ENCODE measurements at places on chromosomes 5 and 9.

GRCh38 chr5:116495786-116496357 is 78.8 kb downstream of the SEMA6A start:
- no peak for DNase-seq

DNA sequence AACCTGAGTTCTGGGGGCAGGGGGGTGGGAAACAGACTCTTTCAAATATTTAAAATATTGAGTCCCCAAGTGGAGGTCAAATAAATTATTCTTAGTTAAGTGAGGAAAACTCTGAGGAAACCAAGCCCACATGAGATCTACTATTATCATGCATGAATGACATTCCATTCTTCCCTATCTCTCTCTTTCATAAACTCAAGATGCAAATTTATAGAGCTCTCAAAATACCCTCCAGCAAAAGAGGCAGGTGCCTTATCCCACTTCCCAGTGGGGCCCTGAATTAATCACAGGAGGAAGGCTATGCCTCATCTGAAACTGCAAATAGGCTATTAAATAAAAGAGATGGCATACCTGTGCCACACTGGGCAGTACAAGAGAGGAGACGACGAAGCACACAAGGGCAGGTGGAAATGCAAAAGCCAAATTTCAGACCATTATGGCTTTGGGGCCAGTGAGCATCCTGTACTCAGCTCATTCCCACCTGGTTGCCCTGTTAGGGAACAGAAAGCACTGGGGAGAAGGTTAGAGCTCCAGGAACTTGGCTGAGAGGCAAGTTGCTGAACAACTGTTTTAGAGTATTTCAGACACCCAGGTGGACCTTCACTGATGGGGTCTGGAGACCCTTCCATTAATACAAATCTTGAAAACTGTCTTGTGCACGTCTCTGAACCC is 102.2 kb upstream of the EQTN start:
- DNase-seq: no peak

DNA sequence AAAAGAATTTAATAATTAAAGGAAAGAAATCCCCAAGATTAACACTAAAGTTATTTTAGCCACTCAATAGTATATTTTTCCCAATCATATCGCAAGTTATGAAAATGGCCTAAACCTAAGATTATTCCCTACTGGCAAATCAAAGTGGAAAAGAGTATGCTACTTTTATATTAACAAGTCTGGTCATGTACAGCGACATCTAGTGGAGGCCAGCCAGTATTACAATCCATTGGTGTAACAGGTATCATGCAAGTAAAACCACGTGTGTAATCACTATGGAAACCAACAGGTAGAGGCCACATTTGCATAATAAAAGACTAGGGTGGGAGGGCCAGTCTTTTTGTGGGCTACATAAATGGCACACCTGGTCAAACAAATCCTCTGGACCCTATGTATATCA is 976.4 kb upstream of the CDH9 start:
- no peak for DNase-seq

DNA sequence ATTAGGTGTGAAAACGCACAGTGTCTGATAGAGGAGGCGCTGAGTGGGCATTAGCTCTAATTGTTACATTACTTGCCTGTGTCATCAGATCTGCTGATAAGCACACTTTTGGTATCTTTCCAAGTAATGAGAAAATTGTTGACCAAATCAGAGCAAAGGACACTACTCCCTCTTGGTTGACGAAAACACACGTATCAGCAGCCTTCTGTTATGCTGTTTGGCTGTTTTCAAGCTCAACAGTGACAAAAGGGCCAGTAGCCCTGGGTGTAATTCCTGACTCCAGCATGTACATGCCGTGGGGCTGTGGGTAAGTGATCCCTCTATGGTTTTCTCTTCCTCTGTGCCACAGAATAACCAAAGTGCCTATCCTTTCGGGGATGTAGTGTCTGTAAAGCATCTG is 151.4 kb downstream of the AUH start:
- no peak for DNase-seq

DNA sequence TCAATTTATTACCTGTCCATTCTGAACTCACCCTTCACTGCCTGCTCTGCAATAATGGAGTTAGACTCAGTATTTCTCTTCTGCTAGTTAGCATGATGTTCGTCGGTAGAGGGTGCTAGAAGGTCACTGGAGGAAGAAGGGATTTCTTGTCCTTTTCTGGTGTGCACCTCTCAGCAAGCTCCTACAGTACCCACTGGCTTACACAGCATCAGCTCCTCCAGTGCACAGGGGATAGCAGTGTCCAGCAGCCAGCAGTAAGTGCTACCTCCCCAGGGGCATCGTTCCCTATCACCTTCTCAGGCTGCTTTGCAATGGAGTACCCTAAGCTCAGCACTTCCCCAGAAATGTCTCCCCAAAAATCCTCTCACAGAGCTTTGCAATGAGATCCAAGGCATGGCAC is 45.9 kb upstream of the APC start:
- no peak for DNase-seq

- DNase-seq: no peak
Observed at GRCh38 chr5:58153255-58153654, 306.6 kb downstream of the PLK2 start.

GRCh38 chr5:96489532-96489931 is 56.5 kb upstream of the PCSK1 start:
- DNase-seq: no peak

- no peak for DNase-seq
Observed at GRCh38 chr5:38528162-38528703, 28.2 kb downstream of the LIFR start.

- no peak for DNase-seq
Observed at GRCh38 chr5:395921-396530, 47.0 kb upstream of the EXOC3 start.

DNA sequence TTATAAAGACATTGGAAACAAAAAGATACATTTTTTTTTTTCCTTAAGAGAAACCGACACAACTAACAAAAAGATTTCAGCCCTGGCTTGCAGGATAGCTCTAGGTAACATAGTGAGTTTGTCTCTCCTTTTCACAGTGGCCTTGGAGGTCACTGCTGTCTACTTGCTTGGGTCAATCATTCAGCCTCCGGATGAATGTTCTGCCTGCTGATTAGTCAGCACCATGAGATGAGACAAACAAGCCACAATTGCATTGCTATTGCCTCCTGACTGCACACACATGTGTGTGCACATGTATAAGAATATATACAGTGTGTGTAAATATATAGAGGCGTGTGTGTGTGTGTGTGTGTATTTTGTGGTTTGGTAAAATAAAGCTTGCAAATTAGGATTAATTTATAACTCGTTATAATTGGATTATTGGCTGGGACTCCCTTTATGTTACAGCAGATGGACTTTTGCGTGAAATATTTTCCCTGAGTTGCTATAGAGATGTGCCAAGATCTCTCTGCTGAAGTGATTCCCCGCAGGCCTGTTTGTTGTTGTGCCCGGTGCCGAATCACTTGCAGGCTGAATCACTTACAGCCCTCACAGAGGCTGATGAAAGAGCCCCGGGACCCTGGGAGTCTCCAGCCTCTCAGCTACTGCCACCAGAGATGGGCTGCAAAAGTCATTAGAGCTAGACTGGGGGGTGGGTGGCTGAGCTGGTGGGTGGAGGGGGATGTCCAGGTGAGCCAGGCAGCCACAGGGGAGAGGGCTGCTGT is 161.2 kb downstream of the FGF18 start:
- DNase-seq: no peak

DNA sequence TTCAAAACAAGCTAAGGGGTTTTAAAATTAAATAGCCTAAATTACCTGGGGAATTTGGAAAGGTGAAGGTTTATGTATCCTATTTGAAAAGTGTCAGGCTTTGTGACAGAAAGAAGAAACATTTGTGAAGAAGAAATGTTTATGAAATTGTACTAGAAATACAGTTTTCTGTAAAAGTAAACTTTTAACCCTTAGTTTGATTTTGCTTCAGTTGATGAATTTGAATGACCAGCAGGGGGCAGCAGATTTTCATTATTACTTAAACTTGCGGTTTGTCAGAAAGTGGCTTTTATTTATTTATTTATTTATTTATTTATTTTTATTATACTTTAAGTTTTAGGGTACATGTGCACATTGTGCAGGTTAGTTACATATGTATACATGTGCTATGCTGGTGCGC is 58.1 kb downstream of the NNT start:
- DNase-seq: no peak

GRCh38 chr9:136535070-136535469 is 10.8 kb downstream of the NOTCH1 start:
- DNase-seq: no peak

GRCh38 chr9:69168709-69169217 is 5.3 kb upstream of the TJP2 start:
- no peak for DNase-seq
